ENCODE measurements at places on chromosomes 1 and 21. TPM values are rescaled to one million over a fixed set of nuclear protein-coding genes. Genes with fewer than 3 reads are reported as not detected.

DNA sequence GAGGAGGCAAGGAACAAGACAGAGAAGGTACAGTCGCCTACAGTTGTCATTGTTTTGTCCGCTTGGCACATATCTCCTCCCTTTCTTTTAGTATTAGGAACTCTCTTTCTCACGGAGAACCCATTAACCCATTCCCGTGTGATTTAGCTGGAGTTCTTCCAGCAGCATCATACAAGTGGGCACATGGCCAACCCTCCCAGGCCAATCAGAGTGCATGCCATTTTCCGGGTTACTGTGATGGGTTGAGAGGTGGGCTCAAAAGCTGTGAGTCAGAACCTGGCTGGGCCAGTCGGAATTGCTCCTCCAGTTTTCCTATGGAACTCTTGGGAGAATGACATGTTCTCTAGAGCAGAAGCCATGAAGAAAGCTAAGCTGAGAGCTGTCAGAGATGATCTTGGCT lies 83.1 kb upstream of the SOD1 start:
- no peak for DNase-seq

Gene SLC35F3
- 0.66 TPM for total RNA-seq

Gene RUSC1
- total RNA-seq, result 32.7 TPM

DNA sequence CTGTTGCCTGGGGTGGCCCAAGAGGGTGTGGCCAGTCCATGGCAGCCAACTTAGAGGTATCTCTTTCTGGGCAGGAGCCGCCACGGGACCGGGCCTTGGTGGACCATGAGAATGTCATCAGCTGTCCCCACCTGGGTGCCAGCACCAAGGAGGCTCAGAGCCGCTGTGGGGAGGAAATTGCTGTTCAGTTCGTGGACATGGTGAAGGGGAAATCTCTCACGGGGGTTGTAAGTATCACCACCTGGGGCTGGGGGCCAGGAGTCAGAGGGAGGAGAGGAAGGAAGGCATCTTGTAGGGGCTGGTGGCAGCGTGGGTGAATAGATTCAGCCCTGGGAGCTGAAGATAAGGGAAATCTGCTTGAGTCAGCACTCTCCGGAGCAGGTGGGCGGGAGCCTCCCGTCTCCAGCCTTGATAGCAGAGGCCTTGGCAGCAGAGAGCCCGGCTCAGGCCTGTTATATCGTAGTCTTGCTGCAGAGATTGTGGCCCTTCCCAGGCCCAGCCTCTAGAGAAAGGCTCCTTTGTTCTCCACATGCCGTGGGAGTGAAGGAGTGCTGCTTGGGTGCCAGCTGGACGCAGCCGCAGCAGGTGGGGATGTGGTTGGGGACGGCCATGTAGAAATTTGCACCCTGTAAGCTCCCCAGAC lies 25.4 kb downstream of the PHGDH start:
- peak; percentile 66 for DNase-seq

GRCh38 chr1:2306151-2306978 lies 78.2 kb downstream of the SKI start:
- DNase-seq, result no peak

Gene C1orf87
- total RNA-seq, result 0.38 TPM

Gene KRTAP19-2
- not detected for total RNA-seq

DNA sequence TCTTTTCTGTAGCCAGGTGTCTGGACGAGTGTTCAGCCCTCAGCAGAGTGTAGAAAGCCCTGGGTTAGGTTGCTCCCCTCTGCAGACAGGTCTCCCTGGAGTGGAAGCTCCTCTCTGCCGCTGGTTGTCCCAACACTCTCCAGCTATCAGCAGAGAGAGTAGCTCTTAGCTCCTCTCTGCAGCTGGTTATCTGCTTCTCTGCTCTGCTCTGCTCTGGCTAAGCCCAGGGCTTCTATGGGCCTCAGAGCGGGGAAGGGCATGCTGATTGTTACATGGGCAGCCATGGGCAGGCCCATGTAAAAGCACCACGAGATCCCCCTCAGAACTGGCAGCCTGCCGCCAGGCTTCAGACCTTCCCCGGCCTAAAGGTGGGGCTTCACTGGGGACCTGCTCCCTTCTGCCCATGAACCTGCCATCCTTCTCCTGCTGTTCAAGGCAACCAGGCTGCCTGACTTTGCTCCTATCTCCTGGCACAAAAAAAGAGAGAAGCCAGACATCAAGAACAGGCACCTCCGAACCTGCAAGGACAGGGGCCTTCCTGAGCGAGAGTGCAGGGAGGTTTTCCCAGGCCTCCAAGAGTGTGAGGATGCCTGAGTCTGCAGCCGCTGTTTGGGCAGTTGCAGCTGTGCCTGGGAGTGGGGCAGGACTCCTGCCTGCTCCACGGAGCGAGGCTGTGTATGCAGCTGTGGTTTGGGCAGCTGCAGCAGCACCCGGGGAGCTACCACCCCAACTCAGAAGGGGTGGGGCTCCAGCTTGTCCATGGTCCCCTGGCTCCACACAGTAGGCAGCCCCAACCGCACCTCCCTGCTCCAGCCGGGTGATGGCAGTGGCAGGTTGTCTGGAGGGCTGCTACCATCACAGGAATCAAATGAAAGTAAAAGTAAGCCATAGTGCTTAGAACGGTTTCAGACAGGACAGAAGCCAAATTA lies 973.7 kb downstream of the LTN1 start:
- DNase-seq, result no peak

GRCh38 chr1:156124557-156125483 lies 10.3 kb downstream of the LMNA start:
- DNase-seq, result no peak

Gene SEMA4A
- total RNA-seq, result 45.9 TPM

DNA sequence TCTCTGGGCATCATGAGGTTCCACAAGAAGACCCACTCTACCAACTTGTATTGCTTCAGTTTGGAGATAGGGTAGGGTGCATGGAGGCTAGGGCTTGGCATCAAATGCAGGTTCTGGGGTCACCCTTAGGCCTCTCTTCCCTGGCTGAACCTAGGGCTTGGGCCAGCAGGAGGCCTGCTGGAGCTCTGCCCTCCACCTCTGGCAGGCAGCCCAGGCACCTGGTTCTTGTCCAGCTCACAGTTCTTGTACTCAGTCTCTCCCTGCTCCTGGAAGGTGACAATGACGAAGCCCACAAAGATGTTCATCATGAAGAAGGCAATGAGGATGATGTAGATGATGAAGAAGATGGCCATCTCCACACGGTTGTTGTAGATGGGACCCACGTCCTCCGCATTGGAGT lies 37.5 kb upstream of the KIF21B start:
- no peak for DNase-seq

DNA sequence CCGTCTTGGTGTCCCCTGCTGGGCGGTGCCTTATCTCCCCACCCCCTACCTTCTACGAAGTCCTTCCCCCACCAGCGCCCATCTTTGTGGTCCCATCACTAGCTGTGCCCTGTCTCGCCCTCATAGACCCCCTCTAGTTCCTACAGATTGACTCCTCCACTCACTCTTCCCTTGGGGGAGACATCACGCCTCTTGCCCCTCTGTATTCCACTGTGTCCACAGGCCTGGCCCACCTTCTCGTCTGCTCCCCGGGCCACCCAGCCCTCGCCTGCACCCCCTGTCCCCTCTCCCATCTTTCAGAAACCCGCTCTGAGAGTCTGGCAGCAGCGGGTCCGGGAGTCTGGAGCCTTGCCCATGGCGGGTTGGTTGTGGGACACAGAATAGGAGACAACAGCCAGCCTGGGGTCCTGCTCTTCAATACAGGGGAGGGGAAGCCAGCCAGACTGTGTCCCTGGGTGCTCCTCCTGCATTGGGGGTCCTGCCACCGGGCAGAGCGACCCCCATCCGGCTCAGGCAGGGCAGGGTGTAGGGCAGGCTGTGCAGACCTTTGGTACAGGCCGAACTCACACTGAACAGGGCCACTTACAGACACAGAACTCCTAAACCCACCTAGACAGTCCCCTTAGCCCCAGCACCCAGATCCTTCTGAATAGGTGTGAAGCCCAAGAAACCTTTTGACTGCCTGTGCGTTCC lies 1.1 kb downstream of the RNF187 start:
- DNase-seq, result no peak

DNA sequence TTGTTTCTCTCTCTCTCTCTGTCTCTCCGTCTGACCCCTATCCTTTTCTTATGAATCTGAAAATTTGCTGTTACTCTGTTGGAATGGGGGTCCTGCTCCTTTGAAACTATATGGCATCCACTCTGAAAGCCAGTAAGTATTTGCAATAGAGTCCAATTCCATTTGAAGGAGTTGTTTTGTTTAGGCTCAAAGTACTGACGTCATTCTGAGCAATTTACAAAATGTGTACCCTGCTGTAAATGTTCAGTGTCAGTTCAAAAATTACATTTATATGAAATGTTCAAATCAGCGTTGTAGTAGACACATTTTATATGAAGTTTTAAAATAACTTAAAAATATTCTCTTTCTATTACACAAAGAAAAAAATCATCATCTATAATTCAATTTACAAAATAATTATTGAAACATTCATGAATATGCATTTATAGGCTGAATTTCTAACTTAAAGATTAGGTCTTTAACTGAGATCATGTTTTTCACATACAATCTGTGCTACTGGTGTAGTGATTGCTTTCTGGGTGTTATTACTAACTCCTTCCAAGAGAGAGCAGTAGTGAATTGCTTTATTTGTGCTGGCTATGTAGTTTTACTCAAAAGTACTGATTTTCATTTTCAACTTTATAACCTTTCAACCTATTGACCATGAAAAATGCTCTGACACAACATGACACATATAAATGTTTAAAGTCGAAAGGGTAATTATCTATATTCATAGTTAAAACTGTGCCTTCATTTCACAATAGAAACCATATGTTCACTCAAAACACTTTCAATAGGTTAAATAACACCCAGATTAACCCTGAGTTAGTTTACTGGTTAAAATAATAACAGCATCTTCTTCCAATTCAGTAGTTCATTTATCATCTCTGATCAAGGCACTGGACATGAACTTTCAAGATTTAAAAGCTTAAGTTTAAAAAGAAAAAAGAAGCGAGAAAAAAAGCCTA lies 253.1 kb upstream of the ADGRL4 start:
- DNase-seq, result no peak

Gene FAM72D
- total RNA-seq, result not detected

Gene RAB7B
- 2.0 TPM for total RNA-seq

DNA sequence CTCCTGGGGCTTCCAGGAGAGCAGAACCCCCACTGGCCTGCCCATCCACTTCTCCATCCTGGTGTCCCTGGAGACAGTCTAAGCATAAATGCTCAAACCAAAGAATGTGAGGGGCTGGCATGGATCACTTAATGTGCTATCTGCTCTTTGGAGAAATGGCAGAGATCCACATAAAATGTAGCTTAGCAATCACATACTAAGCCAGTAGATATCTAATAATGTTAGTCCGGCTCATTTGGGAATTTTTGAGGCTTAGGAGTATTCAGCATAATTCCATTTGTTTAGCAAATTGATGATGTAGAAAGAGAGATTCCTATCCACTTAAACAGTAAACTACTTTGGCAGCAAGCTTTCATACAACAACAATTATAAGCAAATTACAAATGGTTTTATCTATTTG lies 90.7 kb downstream of the TENT5C start:
- no peak for DNase-seq

GRCh38 chr1:9594471-9595155 lies 5.9 kb downstream of the TMEM201 start:
- DNase-seq, result no peak

GRCh38 chr1:5707566-5708345 lies 284.5 kb downstream of the NPHP4 start:
- DNase-seq, result no peak

DNA sequence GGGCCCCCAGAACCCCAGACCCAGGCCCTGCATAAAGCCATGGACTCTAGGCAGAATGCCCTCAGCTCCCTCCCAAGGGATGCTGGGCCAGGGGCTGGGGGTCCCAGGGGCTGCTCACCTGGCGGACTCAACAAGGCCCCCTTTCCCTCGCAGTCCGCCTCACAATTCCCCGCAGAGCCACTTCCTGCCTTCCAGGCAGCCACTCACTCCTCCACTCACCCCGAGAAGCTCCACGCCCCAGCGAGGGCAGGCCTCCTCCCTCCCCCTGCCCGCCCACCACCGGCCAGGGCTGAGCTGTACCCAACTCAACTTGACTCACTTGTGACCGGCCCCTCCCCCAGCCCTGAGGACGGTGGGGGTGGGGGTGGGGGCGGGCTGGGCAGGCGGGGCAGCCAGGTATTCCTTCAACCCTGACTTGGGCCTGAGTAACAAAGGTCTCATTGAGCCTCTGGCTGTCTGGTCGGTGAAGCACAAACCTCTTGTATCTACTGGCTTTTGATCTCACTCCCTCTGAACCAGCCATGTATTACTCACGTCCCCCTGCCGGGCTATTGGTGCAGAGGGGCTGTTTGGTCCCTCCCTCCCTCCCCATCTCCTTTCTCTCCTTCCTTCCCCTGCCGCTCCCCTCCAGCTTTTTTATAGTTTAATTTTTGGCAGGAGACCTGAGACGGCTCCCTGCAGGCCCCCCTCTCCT lies 5.9 kb downstream of the BLACAT1 start:
- DNase-seq, result peak; percentile 94

GRCh38 chr1:235275836-235276235 lies 52.1 kb downstream of the ARID4B start:
- no peak for DNase-seq

DNA sequence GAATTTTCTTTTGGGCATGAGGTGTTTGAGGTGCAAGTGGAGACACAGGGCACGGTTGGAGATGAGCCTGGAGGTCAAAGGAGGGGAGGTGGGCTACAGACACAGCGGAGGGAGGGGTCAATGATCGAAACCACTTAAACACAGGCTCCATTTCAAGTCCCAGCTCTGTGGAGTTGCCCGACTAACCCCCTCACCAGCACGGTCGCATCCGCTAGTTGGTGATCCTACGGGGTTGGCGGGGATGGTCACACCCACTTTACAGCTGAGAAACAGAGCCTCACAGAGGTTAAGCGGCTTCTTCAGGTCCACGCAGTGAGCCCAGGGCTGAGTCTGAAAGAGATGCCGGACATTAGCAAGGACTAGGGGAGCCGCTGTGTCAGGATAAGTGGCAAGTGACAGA lies 60.1 kb upstream of the RUNX3 start:
- DNase-seq, result no peak

Gene GBP6
- total RNA-seq, result not detected

Gene KCNA2
- total RNA-seq, result 1.3 TPM

DNA sequence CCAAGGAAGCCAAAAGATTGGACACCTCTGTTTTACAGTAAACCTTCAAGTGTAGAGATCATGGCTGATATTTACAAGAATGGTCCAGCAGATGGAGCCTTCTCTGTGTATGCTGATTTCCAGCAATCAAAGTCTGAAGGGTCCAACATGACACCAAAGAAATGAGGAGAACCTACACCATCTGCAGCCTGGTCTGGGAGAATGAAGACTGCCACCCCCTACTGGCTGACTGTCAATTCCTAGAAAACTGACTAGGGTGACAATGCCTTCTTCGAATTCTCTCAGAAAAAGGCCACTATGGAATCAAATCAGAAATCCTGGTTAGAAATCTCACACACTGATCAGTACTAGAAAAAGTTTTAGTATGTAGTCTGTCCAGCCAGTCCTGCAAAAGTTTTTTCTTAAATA lies 83.3 kb downstream of the CDC42BPA start:
- DNase-seq, result peak; percentile 70

Data from kidney (tissue), 22 donors.